Activated T-helper 1 cell treated with anti-CD3 and anti-CD28 coated beads, Interleukin-2, amount 50 U/mL, for 16 hours (primary cell): ENCODE measurements at places on chromosomes 5 and 9.

DNA sequence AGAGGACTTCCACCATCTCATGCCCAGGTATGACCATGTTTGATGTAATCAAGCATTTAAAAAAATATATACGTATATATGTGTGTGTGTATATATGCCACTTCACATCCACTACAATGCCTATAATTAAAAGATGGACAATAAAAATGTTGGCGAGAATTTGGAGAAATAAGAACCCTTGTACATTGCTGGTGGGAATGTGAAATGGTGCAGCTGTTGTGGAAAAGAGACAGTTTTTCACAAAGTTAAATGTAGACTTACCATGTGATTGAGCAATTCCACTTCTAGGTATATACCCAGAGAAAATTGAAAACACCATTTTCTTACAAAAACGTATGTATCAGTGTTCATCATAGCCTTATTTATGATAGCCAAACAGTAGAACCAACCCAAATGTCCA, 229.2 kb upstream of the WWC1 start:
- no peak for DNase-seq

- DNase-seq: no peak
These were observed 298.3 kb upstream of the TNC start for GRCh38 chr9:115416299-115416698.

- no peak for DNase-seq
These were observed 85.2 kb upstream of the SMIM23 start for GRCh38 chr5:171700318-171700912.

- no peak for DNase-seq
These were observed 20.4 kb downstream of the RPS23 start for GRCh38 chr5:82257729-82258128.

- no peak for DNase-seq
These were observed 11.5 kb upstream of the PRRC1 start for GRCh38 chr5:127505905-127506304.

DNA sequence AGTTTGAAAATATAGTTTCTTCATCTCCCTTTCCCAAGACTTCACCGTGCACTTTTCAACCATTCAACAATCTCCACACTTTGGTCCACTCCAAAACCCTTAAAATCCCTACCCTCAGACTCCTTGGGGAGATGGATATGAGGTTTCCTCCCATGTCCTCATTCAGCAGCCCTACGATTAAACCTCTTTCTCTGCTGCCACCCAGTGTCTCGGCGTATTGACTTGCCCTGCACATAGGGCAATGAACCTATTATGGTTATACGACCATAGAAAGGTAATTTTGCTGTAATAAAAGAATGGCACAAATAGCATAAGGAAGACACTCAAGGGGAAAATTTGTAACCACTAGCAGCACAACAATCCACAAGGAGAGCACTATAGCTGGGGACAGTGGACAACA, 803.5 kb downstream of the TLE1 start:
- no peak for DNase-seq

DNA sequence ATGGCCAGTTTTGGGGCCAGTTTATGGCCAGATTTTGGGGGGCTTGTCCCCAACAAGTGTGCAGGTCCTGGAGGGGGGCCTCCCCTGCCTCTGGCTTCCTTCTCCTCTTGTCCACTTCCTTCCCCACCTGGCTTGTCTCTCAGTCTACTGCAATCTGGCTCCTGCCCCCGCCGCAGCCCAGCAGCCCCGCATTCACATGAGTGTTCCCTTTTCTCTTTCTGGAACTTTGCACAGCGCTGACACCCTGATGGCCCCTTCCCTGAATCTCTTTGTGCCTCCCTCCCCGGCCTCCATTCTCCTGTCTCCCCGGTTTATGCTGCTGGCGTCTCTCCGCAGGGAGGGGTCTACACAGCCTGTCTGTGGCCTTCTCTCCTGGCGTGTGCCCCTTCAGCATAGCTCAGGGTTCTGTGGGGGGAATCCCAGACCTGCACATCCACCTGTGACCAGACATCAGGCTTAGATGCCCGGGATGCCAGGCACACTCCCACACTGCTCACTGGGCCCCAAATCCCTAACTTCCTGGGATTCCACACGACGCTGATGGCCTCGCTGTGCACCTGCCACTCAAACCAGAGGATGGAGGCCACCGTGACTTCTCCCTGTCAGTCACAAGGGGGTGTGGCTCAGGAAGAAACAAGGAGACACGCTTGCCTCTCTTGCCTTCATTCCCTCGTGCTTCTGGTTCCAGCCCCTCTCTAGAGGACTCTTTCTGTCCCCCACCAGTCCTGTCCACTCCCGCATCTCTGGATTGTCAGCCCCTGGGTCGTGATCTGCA, 17.5 kb downstream of the TRIP13 start:
- DNase-seq: no peak

- DNase-seq: no peak
These were observed 23.4 kb downstream of the UBE2R2 start for GRCh38 chr9:33840381-33840780.

DNA sequence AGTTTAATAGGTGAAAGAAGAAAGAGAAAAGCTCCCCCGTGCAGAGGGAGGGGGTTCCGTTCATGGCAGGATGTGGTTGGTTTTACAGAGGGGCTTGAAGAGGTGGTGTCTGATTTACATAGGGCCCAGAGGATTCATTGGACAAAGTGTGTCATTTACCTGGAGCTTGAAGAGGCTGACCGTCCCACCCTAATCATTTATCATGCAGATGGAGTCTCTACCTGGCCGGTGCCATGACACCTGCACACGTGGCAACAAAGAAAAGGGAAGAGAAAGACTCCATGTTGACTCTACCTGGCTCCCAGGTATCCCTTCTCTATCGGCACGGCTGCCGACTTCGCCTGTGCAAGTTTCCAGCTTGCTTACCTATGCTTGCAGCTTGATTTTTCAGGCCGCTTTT, 35.3 kb upstream of the PRRC2B start:
- no peak for DNase-seq

- DNase-seq: no peak
These were observed 14.0 kb upstream of the CFAP95 start for GRCh38 chr9:69806627-69807026.
